ENCODE measurements at places on chromosomes 4 and X. TPM values are rescaled to one million over a fixed set of nuclear protein-coding genes. Genes with fewer than 3 reads are reported as not detected.
A peak's percentile ranks its signal among the peaks of the same experiment; 100 is the strongest.

Gene GABRB1
- total RNA-seq, result not detected

Gene SPP1
- 217 TPM for total RNA-seq

DNA sequence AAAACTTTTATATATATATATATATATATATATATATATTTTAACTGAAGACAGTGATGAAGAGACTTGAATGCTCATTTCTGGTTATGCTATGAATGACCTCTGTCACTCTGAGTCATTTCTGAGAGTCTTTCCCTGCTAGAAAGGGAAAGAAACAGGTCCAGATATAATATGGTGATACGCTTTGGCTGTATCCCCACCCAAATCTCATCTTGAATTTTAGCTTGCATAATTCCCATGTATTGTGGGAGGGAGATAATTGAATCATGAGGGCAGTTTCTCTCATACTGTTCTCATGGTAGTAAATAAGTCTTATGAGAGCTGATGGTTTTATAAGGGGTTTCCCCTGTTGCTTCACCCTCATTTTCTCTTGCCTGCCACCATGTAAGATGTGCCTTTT lies 254.1 kb upstream of the IGFBP7 start:
- no peak for DNase-seq

GRCh38 chrX:132218100-132218812 lies 991 bp downstream of the RAP2C start:
- DNase-seq, result peak; percentile 77

DNA sequence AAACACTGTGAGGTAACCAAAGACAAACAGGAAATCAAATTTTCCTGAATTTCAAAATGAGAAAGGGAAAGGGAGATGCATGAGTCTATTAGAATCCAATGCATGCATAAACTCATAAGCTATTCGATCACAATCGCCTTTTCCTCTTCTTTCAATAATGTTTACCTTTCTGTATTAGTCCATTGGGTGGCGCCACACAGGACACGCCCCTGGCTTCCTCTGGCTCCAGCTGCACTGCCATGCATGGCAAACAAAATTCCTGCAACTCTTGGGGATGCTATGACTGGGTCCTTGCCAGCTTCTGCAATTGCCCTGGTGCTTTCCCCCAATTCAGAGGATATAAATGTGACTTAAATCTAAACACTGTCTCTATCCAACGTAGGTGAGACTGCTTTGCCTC lies 424.5 kb upstream of the PCDH7 start:
- DNase-seq, result no peak

- DNase-seq, result no peak
Measured at GRCh38 chrX:1824855-1825254, 210.0 kb downstream of the ASMT start.

GRCh38 chr4:26736621-26737020 lies 124.0 kb upstream of the STIM2 start:
- DNase-seq, result peak; percentile 34

All from astrocyte (in vitro differentiated cells and primary cell).